ENCODE measurements at places on chromosomes 4 and X.

- DNase-seq: peak; percentile 49
These were observed 3.1 kb upstream of the ZFX start for GRCh38 chrX:24146283-24146949.

GRCh38 chr4:113699772-113700171 is 61.8 kb downstream of the CAMK2D start:
- peak; percentile 38 for DNase-seq

- no peak for DNase-seq
These were observed 46.0 kb downstream of the WDR19 start for GRCh38 chr4:39228377-39228776.

- DNase-seq: no peak
These were observed 122.0 kb downstream of the CORIN start for GRCh38 chr4:47715716-47716416.

GRCh38 chrX:95057341-95057740 is 1383.3 kb downstream of the FAM133A start:
- DNase-seq: peak; percentile 41

Measured in fibroblast of skin of right quadriceps (primary cell).